ENCODE measurements at places on chromosomes 2 and 18.

- DNase-seq, result no peak
Measured at GRCh38 chr2:159366538-159366937, 80.0 kb upstream of the WDSUB1 start.

DNA sequence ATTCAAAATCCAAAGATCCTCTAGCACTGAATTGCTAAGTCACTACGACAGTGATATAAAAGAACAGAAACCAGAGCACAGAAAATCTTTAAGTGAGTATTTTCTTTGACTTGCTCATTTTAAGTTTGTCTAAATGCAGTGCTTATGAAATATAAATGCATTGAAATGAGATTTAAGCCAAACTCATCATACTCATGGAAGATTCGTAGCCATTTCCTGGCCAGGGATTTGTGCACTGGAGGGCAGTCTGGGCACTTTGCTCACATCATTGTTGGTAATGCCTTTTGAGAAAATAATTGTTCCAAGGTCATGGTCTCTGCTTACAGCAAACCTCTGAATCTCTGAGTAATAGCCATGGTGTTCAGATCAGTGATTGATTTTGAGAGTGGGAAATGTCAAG is 307.7 kb downstream of the ARHGAP15 start:
- no peak for DNase-seq

DNA sequence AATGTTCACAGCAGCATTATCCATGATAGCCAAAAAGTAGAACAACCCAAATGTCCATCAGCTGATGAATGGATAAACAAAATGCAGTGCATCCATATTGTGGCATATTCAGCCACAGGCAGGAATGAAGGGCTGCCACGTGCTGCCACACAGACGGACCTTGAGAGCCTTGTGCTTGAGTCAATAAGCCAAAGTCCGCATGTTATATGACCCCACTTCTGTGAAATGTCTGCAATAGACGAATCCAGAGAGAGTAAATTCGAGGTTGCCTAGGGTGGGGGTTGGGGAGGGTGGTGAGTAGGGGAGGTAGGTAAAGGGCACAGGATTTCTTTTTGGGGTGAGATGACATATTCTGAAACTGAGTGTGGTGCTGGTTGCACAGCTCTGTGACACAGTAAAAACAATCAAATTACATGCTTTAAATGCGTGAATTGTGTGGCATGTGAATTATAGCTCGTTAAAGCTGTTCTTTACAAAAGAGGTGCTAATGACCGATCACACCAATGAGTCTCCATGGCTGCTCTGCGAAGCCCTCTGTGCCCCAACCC is 38.9 kb upstream of the LDLRAD4 start:
- DNase-seq, result no peak

DNA sequence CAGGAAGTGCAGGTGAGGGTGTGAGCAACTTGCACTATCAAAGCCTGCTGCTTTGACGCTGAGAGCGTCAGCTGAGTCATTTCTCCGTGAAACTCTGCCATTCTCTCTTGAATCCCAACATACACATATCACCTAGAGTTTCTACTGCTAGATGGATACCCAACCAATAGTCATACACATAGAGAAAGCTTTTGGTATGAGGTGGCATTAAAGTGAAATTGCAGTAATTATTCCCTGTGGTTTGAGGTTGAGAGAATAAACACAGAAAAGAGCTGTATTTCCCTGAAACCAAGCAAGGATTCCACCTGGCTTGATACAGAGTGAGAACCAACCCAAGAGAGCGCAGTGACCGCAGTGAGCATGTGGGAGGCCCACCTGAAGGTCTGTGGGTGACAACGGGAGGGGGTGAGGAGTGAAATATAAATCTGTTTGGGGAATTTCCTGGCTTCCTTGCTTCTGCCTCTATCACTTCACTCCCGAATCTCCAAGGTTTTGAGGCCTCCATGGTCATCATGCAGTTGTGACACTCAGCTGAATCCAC is 28.8 kb upstream of the TMEM18 start:
- no peak for DNase-seq

DNA sequence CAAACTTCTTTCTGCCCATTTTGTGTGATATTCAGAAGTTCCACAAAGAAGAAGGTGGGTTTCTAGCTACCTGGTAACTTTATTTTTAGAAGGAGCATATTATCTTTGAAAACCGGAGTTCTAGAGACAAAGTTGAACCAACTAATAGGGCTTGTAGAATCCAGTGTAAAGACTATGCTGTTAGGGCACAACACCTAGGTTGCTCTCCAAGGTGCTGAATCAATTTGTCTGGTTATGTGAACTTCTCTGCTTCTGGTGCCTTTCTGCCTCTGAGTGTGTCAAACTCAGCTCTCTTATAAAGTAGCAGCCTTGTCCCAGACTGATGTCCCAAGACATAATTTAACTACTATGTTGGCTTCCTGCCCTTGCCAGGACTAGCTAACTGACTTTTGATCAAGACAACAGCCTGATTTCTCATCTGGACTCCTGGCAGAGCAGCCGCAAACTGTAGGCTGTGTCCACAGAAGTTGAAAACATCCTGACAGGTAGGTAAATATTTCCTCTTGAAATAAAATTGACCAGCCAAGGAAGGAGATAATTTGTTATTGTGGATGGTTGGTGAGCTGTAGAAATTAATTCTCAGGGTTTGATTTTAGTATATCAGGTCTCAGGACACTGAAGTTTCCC is 119.4 kb downstream of the CYRIA start:
- no peak for DNase-seq
